ENCODE measurements at places on chromosomes 4 and X.

GRCh38 chrX:122666601-122667000 lies 517.5 kb upstream of the GRIA3 start:
- no peak for DNase-seq

DNA sequence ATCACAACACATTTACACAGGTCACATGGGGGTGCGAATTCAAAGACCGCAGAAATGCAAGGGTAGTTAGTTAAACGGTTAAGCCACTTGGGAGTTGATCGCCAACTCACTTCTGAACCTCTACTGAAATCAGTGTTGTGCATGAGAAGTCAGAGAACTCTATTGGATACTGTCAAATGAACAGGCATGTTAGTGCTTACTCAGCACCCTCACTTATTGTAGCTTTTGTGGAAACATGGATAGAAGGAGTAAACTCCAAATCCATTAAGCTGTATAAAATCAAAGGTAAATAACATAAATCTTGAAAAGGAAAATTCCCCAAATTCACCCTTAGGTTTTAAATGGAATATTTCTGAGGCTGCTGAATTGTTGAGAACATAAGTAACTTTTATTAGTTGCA lies 17.5 kb upstream of the ANXA10 start:
- DNase-seq: no peak

DNA sequence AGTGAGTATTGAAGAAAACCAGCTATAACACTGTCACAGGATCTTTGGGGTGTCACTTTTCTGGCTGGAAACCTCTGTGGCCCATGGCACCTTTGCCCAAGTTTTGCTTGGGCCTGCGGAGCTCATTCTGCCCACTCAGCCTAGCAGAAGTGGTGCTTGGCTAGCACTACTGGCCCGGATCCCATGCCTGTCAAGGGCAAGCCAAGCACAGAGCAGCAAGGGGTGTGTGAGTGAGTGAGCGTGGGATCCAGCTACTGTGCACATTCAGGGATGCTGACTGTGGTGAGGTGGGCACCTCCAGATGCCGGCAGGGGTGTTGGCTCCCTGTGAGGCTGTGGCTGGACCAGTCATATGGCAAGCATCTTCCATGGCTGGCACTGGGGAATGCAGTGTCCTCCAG lies 55.4 kb upstream of the RASGEF1B start:
- no peak for DNase-seq

DNA sequence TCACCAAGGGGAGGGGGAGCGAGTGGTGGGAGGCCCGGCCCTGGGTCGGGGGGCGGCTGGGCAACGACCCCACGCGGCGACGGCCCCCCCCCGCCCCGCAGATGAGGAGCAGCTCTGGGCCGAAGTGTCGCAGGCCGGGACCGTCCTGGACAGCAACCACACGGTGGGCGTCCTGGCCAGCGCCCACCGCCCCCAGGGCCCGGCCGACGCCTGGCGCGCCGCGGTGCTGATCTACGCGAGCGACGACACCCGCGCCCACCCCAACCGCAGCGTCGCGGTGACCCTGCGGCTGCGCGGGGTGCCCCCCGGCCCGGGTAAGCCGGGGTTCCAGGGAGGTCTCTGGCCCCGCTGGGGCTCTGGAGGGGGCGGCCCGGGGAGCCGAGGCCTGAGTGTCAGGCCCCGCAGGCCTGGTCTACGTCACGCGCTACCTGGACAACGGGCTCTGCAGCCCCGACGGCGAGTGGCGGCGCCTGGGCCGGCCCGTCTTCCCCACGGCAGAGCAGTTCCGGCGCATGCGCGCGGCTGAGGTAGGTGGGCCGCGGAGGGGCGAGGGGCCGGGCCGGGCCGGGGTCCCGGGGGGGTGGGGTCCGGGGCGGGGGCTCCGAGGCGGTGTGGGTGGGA lies 8.7 kb upstream of the FGFRL1 start:
- no peak for DNase-seq

- no peak for DNase-seq
Measured at GRCh38 chr4:155587766-155588165, 78.9 kb upstream of the GUCY1A1 start.

GRCh38 chr4:108129196-108129595 lies 39.5 kb downstream of the LEF1 start:
- no peak for DNase-seq

DNA sequence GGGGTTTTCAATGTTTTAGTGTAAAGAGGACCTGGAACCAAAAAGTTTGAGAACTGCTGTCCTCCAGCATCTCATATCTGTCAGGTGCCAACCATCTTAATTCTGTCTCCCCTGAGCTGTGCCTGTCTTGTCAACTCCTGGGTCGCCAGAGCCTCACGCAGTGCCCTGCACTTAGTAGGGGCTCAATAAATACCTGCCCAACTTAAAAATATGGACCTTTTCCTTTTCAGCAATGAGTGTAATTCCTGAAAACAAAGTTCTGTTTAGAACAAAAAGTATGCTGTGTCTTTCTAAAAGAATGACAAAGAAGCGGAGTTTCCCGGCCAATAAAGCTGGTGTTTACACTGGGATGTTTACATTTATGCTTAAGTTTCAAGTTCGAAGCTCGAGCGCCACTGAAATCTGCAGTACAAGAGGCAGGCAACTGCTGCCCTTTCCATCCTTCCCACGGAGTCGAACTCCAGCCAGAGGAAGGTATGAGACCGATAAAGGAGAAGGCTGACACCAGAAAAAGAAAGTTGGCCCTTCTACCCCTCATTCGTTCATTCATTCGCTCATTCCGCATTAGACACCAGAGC lies 1.1 kb upstream of the HTATSF1 start:
- DNase-seq: no peak

DNA sequence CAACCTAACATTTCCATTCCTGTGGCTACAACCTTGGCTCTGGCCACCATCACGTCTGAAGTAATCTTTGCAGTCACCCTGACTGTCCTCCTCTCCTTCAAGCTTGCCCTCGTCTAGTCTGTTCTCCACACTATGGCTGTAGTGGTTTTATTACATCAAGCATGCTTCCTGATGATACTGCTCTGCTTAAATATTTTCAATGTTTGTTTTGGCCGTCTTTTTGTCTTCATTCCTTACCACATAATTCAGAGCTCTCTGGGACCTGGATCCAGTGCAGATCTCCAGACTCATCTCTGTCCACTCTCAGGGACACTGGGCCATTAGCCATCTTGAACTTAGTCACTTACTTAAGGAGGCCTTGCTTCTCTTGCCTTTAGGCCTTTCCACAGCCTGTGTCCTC lies 27.7 kb upstream of the FREM3 start:
- no peak for DNase-seq

- no peak for DNase-seq
Measured at GRCh38 chrX:2135421-2135820, 365.4 kb downstream of the DHRSX start.
